ENCODE measurements at places on chromosomes 4 and X.

- no peak for DNase-seq
Observed at GRCh38 chr4:41967392-41967791, 14.2 kb upstream of the DCAF4L1 start.

GRCh38 chr4:128958194-128958593 lies 135.1 kb downstream of the SCLT1 start:
- no peak for DNase-seq

DNA sequence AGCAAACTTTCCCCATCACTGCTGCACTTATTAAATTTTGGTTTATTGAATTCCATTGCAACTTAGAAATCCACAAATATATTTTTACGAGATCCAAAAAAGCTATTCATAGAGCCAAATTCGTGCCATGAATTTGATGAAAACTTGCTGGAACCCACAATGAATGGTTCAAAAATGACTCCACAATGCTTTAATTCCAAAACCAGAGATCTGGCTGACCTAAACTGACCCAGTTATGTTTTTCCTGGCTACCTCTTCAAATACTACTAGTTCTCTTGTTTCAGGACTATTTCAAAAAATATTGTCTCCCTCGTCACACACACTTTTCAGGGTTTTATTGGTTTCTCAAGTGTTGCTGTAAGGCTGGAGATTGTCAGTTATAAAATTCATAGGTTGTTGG lies 474.8 kb downstream of the PDGFC start:
- DNase-seq: no peak

DNA sequence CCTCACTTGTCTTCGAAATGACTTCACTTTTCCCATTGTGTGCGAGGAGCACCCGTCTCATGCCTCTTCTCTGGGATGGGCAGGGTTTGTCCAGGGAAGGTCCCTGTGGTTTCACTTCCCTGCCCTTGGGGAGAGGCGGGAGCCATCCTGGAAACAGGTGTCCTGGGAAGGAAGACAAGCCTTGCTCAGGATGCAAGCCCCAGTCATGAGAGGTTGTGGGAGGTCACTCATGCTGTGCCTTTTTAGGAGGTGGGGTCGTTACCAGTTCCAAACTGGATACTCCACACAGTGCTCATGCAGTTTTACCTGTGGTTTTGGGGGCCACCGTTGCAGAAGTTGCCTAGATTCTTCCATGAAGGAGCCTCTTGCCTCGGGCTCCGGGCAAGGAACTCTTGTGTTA lies 3.8 kb downstream of the RGS12 start:
- no peak for DNase-seq

DNA sequence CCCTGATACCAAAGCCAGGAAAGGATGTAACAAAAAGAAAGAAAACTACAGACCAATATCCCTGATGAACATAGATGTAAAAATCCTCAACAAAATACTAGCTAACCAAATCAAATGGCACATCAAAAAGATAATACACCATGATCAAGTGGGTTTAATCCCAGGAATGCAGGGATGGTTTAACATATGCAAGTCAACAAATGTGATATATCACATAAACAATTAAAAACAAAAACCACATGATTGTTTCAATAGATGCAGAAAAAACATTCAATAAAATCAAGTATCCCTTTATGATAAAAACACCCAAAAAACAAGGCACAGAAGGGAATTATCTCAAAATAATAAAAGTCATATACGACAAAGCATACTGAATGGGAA lies 31.5 kb downstream of the ELF2 start:
- no peak for DNase-seq

GRCh38 chr4:30245140-30245539 lies 475.0 kb upstream of the PCDH7 start:
- DNase-seq: no peak

DNA sequence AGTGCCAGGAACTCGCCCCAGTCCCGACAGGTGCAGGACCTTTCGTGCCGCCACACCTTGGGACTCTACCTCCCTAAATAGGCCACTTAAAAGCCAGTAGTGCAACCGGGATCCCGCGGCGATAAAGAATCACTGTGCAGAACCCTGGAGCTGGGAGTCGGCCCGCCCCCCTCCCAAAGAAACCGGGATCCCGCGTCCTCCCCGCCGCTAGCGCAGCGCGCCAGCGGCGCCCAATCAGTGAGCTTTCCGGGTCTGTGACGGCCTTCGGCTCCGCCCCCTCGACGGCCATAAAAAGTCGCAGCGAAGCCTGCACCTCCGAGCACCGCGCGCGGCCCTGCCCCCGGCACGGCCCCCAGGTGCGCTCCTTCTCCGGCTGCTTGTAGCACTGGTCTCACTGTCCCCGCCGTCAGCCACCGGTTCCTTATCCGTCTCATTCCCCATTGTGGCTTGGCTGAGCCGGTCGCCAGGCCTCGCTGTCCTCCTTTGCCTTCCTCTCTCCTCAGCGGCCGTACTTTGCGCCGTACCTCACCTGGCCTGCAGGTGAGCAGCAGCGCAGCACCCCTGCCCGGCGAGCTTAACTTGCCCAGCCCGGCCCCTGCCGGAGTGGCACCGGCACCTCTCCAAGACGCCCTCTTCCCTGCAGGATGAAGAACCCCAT lies at the start of gene LRAT:
Gene LRAT, plus strand, starts transcription at position 318 of the 658 bp plus-strand sequence. Its CDS starts 327 bp downstream, at position 645.
- DNase-seq: no peak
